ENCODE measurements at places on chromosomes 4 and X.
A peak's percentile ranks its signal among the peaks of the same experiment; 100 is the strongest.

DNA sequence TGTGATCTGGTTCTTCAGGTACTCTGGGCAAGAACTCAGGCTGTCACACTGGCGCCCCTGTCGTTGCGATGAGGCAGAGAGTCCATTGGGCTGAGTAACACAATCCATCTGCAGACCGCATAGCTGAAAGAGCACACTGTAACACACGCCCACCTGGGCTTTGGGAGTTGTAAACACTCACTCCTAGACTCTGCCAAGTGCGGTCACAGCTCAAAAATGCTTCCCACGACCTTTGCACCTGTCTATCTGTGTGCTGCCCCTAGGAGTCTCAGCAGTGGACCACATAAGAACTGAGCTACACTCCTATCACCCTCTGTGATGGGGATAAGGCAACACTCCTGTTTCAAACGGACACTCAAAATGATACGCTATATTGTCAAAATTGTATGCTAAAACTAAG, 2028.3 kb downstream of the PCDH7 start:
- DNase-seq: no peak

GRCh38 chrX:22589845-22590244, 317.1 kb downstream of the CBLL2 start:
- DNase-seq: no peak

- no peak for DNase-seq
Observed at GRCh38 chr4:168955674-168956073, 54.4 kb downstream of the CBR4 start.

- DNase-seq: peak; percentile 2
Observed at GRCh38 chrX:74492720-74493201, 71.5 kb downstream of the SLC16A2 start.

DNA sequence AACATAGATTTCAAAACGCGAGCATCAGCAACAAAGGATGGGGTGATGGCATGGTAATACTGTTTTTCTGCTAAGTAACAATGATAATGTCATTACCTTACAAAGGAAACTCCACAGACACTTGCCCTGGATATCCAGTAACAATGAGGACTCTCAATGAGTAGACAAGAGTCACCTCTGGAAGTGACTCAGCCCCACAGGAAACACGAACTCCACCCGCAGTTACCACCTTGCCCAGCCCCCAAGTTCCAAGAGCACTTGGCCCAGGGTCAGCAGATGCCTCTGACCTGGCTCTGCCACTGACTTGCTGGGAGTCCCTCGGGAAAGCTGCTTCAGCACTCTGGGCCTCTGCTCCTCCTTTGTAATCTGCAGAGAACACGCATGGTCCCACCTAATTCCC, 110.3 kb upstream of the MAP3K15 start:
- DNase-seq: no peak

GRCh38 chr4:68447201-68447600, at the start of gene TMPRSS11E:
TMPRSS11E (plus strand) TSS chr4:68447463; CDS start chr4:68447513, 50 bp downstream.
- no peak for DNase-seq

- no peak for DNase-seq
Observed at GRCh38 chrX:119512146-119512800, 44.0 kb downstream of the SLC25A5 start.

DNA sequence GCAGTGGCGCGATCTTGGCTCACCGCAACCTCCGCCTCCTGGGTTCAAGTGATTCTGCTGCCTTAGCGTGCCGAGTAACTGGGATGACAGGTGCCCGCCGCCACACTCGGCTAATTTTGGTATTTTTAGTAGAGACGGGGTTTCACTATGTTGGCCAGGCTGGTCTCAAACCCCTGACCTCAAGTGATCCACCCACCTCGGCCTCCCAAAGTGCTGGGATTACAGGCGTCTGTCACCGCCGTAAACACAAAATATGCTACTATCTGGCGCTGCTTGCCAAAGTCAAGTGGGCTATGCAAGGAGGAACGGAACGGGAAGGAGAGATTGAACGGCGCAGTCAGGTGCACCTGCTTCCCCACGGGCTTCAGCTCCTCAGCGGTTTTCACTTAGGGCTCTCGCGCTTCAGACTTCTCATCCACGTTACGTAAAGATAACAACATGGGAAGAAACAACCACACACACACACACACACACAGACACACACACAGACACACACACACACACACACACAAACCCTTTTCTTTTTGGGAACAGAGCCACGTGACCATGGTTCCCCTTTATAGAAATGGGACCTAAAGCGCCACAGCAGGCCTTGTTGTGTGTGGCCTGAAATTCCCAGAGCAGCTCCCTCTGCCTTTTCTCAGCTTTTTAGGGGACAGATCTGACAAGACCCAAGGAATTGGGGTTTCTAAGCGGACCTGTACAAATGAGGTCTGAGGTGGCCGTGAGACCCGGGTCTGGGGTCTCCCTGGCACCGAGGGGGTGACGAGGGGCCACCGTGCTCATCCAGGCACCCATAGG, 1.5 kb downstream of the P2RY8 start:
- peak; percentile 11 for DNase-seq

DNA sequence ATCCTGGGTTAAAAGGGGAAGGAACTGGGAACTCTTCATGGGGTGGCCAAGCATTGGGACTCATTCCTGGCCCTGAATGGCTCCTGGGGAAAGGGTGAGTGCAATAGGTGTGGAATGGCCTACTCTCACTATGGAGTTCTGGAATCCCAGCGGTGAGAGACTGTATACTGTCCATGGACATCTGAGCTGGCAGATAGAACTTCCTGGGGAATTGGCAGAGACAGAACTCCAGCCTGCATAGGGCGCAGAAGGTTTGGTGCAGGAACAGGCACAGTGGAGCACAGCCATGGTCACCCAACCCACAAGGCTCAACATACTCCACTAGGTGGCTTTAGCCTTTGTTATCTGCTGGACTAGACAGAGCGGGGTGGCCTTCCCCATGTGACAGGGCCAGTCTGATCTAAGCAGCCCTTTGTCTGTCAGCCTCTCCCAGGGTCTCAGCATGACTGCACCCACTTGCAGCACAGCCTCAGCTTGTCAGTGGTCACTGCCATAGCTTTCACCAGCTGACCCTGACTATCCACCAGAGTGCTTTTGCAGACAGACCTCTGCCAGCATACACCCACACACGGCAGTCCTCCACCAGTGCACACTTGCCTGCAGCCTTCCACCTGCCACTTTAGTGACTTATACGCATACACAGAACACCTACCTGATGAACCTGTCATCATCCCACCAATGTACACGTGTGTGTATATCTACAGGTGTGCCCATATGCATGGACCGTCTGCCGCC, 48.4 kb downstream of the TECRL start:
- DNase-seq: no peak

DNA sequence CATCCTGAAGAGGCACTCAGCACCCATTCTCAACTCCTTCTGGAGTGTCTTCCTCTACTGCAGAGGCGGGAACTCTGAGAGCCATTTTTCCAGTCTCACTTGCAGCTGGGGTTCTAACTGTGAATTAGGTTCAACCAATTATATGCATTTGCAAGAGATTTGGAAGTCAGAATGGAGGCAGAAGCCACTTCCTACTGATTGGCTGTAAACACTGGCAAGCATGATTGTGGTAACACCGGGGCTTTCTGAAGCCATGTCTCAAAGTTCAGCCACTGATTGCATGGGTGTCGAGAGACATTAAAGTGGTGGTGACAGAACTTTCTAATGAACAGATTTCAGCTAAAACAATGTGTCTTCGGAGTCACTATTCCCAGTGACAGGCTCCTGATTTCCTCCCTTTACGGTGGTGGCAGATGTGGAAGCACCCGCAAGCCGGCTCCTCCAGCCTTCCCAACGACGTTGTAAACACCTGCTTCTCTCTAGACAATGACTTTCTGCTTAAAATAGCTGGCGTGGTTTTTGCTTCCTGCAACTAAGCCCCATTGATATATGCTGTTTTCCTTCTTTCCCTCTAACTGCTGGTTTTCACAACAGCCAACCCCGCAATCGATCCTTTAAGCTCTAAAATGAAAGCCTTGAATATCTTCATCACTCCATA, 92.0 kb downstream of the IRF2 start:
- no peak for DNase-seq

GRCh38 chrX:97629597-97629985, 745.9 kb downstream of the RPA4 start:
- no peak for DNase-seq

GRCh38 chrX:118595501-118596042, 100.0 kb downstream of the DOCK11 start:
- no peak for DNase-seq

DNA sequence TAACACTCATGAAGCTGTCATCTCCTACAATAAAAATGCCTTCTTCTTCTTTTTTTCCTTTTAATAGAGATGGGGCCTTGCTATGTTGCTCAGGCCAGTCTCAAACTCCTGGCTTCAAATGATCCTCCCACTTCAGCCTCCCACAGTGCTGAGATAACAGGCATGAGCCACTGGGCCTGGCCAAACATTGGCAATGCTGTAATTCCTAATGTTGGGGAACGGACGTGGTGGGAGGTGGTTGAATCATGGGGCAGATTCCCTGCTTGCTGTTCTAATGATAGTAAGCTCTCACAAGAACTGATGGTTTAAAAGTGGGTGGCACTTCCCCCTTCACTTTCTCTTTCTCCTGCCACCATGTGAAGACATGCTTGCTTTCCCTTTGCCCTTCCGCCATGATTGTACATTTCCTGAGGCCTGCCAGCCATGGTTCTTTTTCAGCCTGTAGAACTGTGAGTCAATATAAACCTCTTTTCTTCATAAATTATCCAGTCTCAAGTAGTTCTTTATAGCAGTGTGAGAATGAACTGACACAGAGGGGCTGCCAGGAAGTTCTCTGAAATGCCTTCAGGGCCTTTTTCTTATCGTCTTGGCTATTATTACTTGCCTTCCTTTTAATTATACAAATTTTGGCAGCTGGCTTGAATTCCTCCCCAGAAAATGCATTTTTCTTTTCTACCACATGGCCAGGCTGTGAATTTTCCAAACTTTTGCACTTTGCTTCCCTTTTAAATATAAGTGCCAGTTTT, 93.0 kb downstream of the CENPC start:
- DNase-seq: no peak

- DNase-seq: no peak
Observed at GRCh38 chr4:21209860-21210259, 509.6 kb downstream of the PACRGL start.

- no peak for DNase-seq
Observed at GRCh38 chrX:136687457-136687856, 39.5 kb downstream of the CD40LG start.

DNA sequence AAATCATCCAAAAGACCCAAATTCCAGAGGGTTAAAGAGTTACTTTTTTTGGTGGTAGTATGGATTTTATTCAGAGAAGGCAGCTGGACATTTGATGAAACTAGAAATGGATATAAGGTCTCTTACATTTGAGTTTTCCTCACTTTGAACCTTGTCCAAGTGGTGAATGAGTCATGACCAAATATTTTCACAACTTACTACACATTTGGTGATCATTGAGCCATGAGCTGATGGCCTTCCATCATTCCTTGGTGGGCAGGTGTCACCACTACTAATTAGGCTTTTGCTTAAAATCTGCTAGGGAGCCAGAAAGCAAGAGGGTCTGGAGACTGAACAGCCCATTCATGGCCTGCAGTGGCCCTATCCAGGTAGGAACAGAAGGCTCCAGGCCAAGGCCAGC, 620.2 kb upstream of the INTU start:
- no peak for DNase-seq

DNA sequence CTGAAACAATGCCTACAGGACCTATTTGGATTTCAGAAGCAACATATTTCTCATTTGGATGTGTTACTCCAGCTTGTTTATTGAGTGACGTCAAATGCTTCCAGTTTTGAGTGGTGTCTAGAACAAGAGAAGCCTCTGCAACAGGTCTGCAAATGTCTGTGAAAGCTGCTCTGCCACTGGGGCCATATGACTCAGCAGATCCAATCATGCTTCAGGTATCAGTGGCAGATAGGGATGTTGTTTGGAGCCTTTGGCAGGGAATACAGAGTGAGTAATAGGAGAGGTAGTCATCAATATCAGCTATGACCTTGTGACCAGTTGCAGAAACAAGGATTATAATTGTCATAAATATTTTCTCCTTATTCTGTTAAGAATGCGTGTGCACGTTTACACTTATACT, 141.1 kb upstream of the ZXDA start:
- no peak for DNase-seq

GRCh38 chr4:1026115-1026514, 14.7 kb downstream of the FGFRL1 start:
- DNase-seq: no peak
